ENCODE measurements at places on chromosomes 2 and 18.

DNA sequence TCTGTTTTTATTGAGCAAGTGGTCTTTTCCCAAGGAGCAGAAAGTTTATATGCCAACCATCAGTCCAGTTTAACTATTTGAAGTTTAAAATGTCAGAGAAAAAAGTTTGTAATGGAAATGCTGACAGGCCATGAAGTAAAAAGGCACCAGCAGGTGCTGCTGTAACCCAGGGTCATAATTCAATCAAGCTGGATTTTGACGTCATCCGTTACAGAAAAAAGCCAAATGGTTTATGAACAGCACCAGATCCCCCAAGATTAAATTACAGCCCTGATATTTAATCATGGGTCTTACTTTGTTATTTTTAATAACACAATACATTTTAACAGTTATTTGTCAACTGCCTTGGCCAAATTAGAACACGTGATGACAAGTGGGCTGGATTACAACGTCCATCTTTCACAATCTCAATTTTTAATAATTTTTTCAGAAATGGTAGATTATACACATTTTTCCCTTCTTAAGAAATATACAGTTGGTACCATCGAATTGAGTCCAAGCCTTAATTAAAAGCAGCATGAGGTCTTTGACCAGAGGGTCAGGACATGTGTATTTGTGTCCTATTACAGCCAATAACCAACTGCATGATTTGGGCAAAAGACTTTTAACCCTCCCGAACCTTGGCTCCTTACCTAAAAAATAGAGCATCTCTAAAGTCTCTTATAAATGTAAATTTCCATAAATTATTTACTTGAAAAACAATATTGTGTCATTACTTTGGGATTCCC is 10.0 kb downstream of the TCF4 start:
- no peak for DNase-seq

DNA sequence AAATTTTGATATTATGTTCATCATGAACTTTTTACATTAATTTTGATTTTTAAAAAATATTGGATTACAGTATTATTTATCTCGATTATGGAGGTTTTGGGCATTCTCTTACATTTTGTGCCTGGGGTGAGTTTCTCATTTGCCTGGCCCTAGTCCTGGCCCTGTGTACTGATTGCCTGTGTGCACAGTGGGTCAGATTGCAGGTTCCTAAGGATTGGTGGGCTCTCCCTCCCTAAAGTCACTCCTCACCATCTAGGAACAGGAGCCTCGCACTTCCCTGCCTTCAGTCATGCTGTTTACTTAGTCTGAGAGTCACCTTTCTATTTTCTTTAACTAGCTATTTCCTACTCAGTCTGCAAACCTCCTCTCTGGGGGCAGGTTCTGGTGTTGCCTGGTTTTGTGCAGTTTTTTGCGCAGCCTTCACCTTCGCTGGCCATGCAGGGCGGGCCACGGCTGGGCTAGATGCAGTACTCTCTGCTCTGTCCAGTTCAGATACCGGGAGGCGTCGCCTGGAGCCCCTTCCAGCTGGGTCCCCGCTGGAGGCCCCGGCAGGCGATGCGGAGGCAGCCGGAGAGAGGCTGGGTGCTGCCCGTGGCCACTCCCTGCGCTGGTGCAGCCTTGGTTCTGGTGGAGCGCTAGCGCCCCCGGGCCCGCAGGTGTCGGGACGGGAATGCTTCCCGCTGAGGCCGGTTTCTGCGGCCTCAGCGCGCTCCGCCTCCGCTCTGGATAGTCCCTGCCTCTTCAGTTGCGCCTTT is 23.3 kb upstream of the MC5R start:
- no peak for DNase-seq

- no peak for DNase-seq
Observed at GRCh38 chr2:114859726-114860510, 417.5 kb downstream of the DPP10 start.

DNA sequence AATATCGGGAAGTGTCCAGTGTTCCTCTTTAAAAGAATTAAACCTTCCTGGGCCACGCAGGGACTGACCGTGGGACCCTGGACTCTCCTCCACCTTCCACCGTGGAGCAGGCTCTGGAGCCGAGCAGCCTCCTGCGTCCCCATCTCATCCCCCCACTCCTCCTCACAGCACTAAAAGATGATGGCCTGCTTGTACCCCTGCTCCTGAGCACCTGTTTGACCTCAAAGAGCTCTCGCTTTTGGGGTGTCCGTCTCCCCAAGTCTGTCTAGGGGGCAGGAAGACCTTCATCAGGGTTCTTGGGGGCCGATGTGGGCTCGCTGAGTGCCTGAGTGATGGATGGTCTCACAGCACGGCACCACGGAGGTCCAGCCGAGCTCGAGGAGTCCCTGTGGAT is 1.2 kb upstream of the SDC1 start:
- no peak for DNase-seq

- DNase-seq = no peak
Observed at GRCh38 chr18:58787536-58788149, 77.0 kb upstream of the ZNF532 start.

DNA sequence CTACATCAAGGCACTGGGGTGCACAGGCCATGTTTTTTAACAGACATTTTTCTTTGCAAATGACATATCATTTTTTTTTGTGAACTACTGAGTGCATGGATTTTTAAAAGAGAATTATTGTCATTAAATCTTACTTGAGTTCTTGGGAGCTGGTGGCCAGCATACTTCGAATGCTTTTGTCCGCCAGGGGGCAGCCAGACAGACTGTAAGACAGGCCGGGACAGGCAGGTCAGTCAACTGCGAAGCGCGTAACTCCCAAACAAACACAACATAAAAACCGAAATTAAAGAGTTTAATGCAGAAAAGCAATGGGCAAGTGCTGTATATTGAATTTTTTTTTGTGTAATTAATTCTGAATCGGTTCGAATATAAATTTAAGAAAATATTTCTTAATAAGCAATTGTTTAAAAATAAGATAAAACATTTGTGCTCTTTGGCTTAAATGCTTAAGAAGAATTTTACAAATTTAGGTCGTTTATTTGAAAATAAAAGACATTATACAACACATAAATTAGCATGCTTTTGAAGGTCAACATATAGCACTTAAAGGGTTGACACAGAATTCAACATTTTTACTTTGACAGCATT is 142.2 kb upstream of the PXDN start:
- peak; percentile 48 for DNase-seq

DNA sequence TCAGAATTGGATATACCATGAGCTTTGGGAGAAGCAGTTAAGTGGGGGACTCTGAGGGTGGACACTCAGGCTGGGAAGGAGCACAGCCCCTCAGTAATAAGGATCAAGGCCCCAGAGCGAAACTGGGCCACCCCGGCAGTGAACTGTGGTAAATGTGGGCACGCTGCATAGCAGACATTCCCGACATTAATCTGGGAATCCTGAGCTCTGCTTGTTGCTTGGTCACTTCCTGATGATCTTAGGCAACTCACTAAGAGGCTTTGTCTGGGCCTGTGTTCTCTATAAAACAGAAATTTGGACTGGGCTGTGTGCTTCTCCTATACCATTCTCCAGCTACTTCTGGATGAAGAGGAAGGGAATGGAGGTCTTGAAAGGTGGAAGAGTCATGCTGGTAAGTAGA is 4.8 kb downstream of the TGFBRAP1 start:
- DNase-seq = no peak

DNA sequence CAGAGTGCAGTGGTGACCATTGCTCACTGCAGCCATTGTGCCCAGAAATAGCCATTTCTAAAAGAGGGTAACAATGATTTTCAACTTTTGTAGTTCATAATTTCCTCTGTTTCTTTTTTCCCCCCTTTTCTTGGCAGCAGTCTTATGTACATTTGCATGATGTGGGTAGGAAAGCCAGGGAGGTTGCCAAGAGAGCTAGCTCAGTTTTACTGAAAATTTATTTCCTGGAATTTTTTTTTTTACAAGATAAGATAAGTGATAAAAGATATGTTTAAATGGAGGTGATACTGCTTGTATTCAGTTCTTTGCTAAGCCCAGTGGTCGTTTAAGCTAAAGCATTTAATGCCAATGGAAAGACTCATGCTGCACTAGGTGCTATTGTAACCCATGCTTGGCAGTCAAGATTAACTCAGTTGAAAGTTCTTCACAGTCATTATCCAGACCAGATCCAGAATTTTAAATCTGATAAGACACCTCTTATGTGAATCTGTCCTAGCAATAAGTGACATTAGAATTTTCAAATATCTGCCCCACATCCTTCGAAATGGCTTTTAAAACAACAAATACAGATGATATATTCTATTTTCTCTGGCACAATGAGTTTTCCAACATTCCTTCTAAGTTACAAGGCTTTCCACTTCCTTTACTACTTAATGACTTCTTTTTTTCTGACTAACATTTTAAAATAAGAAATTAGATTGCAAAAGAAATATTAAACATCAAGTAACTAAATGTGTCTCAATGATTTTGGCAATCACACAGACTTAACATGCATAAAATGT is 4.4 kb upstream of the ATP8B1 start:
- DNase-seq = no peak

- DNase-seq = no peak
Observed at GRCh38 chr2:160753960-160754359, 260.4 kb upstream of the RBMS1 start.

DNA sequence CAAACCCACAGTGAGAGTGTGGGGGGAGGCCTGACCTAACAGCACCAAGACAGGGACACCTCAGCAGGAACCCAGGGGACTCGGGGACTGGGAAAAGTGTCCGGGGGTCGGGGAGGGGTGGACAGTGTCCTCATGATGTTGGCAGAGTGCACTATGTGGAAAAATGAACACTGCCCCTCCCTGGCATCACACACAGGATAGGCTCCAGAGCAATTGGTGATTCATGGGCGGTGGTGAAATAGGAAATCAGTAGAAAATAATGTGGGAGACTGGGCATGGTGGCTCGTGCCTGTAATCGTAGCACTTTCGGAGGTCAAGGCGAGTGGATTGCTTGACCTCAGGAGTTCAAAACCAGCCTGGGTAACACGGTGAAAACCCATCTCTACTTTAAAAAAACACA is 3.6 kb upstream of the ANO7 start:
- DNase-seq = no peak

DNA sequence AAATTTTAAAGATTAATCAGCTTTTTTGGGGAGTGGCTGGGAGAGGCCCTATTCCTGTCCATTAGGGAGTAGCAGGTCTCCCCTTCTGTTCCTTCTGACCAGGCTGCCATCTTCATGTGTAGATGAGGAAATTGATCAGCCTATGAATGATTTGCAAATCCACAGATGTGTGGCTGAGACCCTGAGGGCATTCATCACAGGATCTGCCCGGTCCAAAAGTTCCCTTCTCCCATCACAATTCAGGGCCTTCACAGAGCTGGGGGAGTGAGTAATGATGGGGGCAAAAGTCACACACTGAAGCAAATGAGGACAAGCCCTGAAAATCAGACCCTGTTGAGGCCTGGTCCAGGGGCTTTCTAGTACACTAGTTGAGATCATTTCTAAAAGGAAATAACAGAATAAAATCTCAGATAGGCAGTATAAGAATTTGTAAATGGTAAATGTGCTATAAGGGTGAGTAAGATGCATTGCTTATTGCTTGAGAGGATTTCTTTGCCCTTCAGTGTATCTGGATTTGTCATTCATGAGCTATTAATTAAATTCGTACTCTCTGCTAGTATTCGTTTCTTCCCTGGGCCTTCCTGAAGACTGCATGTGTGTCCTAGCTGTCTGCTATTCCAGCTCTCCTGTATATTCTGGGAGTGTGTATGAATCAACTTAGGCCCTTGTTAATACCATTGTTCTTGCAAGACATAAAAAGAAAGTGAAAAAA is 53.2 kb downstream of the SETBP1 start:
- DNase-seq = no peak

- DNase-seq = no peak
Observed at GRCh38 chr2:26914659-26915310, 55.7 kb upstream of the MAPRE3 start.

- DNase-seq = peak; percentile 10
Observed at GRCh38 chr2:37558623-37559022, 112.8 kb downstream of the CDC42EP3 start.

DNA sequence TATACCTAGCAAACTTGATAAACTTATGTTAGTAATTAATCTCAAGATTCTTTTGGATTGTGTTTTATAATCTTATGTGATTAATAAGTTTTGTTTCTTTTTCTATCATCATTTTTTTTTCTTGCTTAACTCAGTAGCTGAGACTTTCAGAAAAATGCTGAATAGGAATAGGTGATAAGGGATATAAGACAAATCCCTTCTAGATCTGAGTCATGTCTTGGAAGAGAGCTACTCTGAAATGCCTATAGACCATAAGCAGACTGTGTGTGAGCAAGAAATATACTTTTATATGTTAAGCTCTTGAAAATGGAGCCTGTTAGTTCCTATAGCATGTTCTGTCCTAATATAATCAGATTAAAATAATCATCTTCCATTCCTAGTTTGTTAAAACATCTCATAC is 29.6 kb downstream of the CYBRD1 start:
- no peak for DNase-seq

DNA sequence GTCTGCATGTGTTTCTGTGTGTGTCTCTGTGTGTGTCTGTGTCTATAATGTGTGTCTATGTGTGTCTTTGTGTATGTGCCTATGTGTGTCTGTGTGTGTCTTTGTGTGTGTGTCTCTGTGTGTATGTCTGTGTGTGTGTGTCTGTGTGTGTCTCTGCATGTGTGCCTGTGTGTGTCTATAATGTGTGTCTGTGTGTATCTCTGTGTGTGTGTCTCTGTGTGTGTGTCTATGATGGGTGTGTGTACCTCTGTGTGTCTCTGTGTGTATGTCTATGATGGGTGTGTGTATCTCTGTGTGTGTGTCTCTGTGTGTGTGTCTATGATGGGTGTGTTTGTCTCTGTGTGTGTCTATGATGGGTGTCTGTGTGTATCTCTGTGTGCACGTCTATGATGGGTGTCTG is 126.2 kb upstream of the GPC1 start:
- no peak for DNase-seq

DNA sequence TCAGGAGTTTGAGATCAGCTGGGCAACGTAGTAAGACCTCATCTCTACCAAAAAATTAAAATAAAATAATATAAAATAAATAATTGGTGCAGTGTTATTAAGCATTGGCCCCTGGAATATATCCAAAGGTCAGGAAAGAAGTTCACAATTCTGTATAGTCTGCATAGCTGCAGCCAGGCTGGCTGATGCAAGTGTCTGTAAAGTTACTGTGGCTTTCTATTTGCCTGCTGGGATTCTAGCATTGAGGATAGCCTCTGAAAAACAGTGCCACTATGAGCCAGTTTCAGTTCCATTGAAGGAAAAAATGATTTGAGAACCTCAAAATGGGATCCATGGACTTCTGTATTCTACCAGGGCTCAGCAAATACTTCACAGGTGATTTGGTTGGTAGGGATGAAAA is 208.6 kb downstream of the PARD3B start:
- no peak for DNase-seq

DNA sequence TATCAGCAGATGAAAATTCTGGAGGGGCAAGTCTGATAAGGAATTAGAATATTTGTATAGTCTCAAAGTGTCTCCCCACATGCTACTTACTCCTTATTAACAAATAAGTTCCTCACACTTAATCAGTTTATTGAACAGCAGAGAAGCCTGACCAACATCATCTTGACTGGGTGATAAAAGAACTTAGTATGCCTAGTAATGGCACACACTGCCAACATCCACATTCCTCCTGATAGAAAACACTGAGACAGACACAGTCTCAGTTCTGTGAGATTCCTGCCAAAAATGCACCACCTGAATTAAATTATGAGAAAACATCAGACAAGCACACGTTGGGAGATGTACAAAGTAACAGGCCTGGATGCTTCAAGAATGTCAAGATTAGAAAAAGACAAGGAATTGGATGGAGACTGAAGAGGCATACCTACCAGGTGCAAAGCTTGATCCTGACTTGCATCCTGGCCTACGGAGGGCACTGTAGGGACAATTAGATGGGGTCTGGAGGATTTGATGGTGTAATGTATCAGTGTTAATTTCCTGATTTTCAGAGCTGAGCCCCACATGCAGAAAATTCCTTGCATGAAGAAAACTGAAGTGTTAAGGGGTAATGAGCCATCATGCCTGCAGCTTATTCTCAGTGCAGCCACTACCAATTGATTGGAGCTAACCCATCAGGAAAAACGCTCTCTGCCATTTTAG is 200.4 kb upstream of the SH3BP4 start:
- DNase-seq = no peak

Measured in OCI-LY7 (cell line).